ENCODE measurements at places on chromosomes 11 and 22. TPM values are rescaled to one million over a fixed set of nuclear protein-coding genes. Genes with fewer than 3 reads are reported as not detected.

SLC6A5 gene
- not detected for total RNA-seq

OR5T2 gene
- not detected for total RNA-seq

DNA sequence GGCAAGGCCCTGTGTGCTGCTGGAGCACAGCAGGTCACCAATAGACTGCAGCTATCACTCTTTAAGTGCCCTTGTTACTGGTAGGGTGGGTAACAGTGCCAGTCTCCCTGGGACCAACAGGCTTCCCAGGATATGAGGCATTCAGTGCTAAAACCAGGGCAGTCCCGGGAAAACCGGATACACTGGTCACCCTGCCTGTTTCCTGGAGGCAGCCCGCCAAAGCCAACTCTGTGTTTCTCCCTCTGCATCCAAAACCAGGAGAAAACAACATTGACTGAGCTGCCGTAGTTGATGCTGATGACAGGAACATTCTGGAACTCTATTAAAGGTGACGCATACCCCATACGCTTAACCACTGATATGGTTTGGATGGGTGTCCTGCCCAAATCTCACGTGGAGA is 149.1 kb downstream of the SHANK2 start:
- DNase-seq = no peak

DNA sequence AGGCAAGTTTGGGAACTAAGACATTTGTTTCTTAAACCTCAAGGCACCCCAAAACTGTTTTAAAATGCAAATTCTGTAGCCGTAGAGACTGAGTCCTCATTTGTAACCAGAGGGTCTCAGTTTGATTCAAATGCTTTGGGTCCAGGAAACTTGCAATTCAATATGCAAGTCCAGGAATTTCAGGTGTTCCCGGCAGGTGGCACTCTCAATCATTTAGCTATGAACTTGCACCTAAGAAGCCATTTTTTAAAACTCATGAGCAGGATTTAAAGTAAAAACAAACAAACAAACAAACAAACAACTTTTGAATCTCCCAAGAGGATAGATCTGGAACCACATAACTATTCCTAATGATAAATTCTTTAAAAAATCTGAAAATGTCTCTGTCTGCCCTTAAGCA is 8.7 kb upstream of the ABTB2 start:
- DNase-seq = no peak

DNA sequence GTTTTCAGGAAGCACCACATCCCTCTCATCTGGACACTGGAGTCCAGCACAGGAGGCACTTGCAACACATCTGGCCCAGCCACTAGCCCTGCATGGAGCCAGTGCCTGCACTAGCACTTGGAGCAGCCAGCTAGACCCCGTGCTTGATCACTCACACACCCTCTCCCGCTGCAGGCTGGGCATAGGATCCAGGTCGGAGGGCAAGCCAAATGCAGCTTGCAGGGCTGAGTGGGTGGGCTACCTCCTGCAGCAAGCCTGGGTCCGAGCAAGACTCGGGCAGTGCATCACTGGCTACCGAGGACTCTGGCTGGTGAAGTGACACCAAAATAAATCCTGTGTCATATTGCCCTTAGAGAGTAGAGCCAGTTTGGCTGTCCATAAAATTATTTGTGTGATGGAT is 1795.4 kb downstream of the LRRC4C start:
- no peak for DNase-seq

DNA sequence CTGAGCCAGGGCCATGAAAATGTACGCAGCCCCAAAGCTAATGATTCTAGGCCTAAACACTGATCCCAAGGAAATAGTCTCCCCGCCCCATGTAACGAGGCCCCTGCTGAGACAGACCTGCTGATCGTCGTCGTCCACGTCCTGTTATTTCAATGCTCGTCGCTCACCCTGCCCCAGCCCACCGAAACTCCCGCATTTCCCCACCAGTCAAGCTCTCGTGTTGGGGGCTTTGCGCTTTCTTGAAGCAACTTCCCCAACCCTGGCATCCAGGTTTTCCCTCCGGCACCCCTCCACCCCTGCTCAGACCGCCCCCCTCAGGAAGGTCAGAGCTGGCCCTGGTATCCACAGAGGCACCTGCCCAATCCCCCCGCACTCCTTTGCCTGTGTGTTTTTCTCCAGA is 58.8 kb upstream of the LINC01488 start:
- DNase-seq = no peak

DNA sequence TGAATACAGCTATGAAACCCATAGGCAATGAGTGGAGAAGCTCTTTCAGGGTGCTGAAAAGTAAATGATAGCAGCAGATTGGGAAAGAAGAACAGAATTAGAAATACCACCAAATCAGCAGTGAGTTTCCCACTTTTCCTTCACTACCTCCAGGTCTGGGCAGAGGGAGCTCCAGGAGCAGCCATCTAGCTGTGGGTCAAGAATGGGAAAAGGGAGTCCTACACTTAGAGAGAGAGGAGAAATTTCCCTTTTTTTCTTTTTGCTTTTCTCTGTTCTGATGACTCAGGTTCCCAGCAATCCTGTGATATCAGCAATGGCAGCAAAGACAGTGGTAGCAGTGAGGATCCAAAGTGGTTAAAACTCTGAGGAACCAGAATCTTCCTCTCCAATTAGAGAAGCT is 263.9 kb downstream of the NXPE2 start:
- no peak for DNase-seq
